ENCODE measurements at places on chromosomes 13 and 19.

DNA sequence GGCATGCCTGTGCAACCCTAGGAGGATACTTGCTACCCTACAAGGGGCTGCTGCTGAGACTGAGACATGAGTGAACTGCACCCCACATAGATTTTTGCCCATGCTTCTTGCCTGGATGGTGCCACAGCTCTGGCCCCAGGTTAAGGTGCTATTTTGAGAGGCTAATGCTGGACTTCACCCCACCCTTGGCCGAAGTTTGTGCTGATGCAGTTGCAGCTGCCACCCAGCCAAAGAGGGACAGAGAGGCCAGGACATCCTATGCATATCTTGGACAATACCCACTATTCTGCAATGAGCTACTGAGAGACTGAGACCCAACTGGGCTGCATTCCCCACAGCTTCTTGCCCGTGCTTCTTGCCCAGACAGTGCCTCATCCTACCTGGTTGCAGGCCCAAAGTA lies 34.6 kb downstream of the NHLRC3 start:
- DNase-seq: no peak

- DNase-seq: no peak
These were observed 7.1 kb upstream of the DPP9 start for GRCh38 chr19:4730740-4731171.

- DNase-seq: no peak
These were observed 124.8 kb downstream of the DCLK1 start for GRCh38 chr13:36006347-36006746.

DNA sequence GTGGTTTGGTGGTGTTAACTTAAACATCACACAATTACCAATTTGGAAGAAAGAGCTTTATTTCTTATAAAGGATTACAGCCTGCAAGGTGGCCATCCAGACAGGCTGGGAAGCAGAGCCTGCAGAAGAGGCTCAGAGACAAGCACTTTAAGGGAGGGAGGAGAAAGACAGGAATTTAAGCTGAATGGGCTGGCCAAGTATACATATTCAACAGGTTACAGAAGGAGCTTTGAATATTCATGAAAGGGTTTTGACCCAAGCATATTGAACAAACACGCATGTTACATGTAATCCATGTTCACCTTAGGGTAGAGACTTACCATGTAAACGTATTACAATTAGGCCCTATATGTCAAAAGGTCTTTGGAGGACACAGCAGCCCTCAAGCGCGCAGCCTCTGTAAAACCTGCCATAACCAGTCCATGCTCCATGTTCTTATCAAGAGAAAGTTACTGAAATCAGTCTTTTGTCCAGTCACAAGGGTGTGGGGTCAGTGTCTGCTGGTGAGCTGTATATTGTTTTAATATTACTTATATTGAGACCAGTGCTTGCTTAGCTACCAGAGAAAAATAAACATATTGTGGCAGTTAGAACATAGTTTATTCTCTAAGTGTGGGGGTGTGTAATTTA lies 19.9 kb downstream of the SIGLEC7 start:
- no peak for DNase-seq

DNA sequence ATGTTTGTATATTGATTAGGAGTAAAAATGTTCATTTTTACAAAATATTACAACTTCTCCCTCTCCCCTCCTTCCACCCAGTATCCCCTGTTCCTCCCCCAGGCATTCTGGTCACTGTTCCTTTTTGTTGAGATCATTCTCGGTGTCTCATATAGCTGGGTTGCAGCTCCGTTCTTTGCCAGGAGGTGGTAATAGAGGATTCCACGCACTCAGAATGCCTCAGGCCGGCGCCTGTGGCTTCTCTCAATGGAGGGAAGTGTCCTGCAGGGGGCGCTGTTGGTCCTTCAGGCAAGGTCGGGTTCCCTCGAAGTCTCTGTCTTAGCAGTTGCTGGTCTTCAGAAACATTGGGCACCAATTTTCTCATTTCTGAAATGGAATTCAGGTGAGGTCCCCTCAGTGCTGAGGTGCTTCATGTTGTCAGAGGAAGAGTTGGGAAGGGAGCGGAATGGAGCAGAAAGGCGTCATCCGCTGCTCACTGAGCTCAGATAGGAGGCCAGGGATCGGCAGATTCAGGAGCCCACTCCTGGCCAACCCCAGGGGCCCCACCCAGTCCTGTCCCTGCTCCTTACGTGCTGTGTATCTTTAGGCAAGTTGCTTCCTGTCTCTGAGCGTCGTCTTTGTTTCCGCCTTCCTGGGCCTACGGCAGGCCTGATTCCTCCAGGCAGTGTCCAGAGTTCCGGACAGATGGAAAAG lies 10.3 kb upstream of the GARIN5A start:
- peak; percentile 44 for DNase-seq

All from foreskin melanocyte (primary cell).